ENCODE measurements at places on chromosomes 3 and 15.

- DNase-seq, result no peak
These were observed 145.6 kb upstream of the TMCO5A start for GRCh38 chr15:37788767-37789396.

DNA sequence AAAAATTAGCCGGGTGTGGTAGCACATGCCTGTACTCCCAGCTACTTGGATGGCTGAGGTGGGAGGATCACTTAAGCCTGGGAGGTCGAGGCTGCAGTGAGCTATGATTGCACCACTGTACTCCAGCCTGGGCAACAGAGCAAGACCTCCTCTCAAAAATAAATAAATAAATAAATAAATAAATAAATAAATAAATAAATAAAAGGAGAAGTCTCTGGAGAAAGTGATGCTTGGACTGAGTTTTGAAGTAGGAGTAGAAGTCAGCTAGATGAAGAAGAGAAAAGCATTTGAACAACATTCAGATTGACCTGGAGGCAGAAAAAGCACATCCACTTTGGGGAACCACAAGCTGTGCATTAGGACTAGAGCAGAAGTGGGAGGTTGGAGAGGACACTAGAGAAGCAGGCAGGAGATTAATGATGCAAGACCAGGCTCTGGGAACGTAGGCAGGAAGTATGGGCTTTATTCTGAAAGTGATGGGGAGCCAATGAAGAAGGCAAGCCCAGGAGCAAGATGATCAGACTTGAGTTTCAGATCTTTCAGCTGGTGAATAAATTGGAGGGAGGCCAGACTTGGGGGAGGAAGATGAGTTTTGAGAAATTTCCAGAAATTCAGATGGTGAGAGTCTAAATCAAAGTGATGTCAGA, 48.7 kb downstream of the KLHL6 start:
- no peak for DNase-seq

GRCh38 chr3:124691599-124691998, 38.7 kb upstream of the UMPS start:
- no peak for DNase-seq

GRCh38 chr3:129558772-129559564, 16.0 kb downstream of the H1-8 start:
- no peak for DNase-seq

- no peak for DNase-seq
These were observed 618.1 kb downstream of the PYDC2 start for GRCh38 chr3:192079098-192079497.

DNA sequence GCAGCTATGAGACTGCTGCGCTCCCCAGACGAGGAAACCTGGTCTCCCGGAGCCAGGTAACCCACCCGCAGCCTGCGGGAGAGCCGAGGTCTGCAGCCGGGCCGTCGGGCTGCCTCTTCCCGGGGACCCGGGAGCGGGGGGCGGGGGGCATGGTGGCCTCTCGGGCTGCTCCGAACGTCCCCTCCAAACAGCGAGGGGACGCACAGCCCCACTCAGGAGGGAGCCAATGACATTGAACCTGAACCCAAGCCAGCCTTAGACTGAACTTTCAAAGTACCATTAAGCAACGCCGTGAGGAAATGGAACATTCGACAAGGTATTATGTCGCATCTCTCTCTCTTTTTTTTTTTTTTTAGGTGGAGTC, 29.8 kb upstream of the ALDH1A3 start:
- DNase-seq, result no peak

GRCh38 chr3:140360332-140360731, 317.5 kb upstream of the TRIM42 start:
- no peak for DNase-seq

- no peak for DNase-seq
These were observed 17.5 kb upstream of the IGSF10 start for GRCh38 chr3:151478335-151478697.

DNA sequence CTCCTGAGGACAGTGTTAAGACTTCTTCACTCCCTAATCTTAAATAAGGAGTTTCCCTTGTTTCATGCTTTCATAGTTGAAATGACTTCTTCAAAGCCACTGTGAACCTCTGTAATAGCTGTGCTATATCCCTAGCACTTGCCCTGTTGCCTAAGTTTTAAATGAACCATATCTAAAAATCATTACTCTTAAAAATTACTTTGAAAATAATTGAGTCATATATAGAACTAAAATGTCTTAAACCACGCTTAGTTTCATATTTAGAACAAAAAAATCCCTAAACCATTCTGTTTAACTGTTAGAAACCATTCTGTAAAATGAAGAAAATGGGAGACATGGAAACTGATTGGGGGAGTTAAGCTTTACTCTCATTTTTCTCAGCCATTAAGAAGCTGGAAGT, 29.8 kb downstream of the DNAJC19 start:
- DNase-seq, result no peak

GRCh38 chr3:110180733-110181132, 843.4 kb upstream of the DPPA4 start:
- no peak for DNase-seq

GRCh38 chr3:30550246-30550645, 56.2 kb upstream of the TGFBR2 start:
- no peak for DNase-seq

GRCh38 chr15:40921949-40922607, 7.1 kb upstream of the DLL4 start:
- DNase-seq, result no peak

DNA sequence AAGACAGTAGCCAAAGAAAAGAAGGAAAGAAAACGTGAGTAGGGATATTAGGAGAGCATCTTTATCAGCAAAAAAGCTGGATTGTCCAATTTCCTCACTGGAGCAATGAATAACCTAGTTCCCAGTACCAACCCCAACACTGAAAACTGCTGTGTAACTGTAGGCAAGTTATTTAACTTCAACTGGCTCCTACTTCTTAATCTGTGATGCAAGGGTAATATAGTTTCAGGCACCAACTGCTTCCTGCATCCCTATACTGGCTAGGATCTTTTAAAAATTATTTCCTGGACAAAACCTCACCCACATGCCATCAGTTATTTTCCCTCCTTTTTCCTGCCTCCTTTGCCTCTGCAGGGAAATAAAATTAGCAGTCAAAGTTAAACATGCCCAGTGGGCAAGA, 59.6 kb downstream of the ZBTB20 start:
- no peak for DNase-seq

- no peak for DNase-seq
These were observed at the start of gene GABRA5 for GRCh38 chr15:26866298-26867199. Gene GABRA5, plus strand, starts transcription at chr15:26867062. Its CDS starts 2,187 bp downstream, at chr15:26869249.

GRCh38 chr3:179309225-179310078, 13.4 kb upstream of the ZNF639 start:
- DNase-seq, result no peak

- DNase-seq, result no peak
These were observed 4.6 kb upstream of the CX3CR1 start for GRCh38 chr3:39284457-39284881.

GRCh38 chr3:135997554-135998320, 32.2 kb downstream of the PPP2R3A start:
- no peak for DNase-seq

Measured in GF-D8 (cell line).